ENCODE measurements at places on chromosomes 3 and 15. TPM values are rescaled to one million over a fixed set of nuclear protein-coding genes. Genes with fewer than 3 reads are reported as not detected.

Gene MON1A
- total RNA-seq, result 9.1 TPM

Gene GRAMD1C
- total RNA-seq, result 49.8 TPM

Gene CISH
- total RNA-seq, result 17.4 TPM

Gene IL20RB
- total RNA-seq, result 1.6 TPM

Gene CLDN16
- not detected for total RNA-seq

Gene CRYGS
- 5.9 TPM for total RNA-seq

Gene DUOX1
- total RNA-seq, result 7.2 TPM

GRCh38 chr3:183330881-183331280 lies 77.8 kb downstream of the B3GNT5 start:
- no peak for DNase-seq

DNA sequence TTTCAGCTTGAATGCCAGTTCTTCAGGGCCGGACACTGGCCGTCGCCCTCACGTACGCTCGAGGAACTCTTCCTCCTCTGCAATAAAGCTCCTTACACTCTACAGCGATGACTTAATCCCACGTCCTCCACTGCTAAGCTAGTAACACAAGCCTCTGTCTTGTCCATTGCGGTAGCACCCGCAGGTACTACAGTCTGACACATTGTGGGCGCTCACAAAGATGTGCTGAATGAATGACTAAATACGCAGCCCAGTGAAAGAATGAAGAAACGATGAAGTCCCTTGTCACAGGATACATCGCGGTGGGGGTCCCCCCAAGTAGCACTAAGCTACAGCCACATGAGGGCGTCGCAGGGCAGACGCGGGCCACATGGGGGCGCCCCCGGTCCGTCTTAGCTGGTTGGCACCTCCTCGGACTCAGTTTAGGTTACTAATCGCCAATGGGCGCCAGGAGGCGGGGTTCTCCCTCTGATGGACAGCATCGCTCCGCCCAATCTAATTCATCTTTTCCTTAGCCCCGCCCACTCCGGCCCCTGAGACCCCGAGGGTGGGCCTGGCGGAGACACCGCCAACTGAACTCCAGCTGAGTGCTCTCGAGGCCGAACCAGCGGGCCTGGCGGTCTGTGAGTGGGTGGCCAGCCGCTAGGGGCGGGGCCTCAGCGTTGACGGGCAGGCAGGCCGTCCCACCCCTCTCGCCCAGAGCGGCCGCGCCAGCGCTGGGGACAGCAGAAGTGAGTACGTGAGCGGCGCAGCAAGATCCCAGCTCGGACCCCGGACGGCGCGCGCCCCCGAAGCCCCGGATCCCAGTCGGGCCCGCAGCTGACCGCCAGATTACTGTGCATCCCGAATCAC lies at the start of gene EPHB3:
Gene EPHB3 (plus strand): TSS at position 725 of the 852 bp plus-strand sequence. CDS start 451 bp downstream, outside the sequence.
- DNase-seq, result peak; percentile 99

- DNase-seq, result no peak
Observed at GRCh38 chr15:51251556-51251955, 86.8 kb downstream of the CYP19A1 start.

GRCh38 chr3:119664850-119665379 lies 4.5 kb upstream of the POPDC2 start:
- DNase-seq, result no peak

DNA sequence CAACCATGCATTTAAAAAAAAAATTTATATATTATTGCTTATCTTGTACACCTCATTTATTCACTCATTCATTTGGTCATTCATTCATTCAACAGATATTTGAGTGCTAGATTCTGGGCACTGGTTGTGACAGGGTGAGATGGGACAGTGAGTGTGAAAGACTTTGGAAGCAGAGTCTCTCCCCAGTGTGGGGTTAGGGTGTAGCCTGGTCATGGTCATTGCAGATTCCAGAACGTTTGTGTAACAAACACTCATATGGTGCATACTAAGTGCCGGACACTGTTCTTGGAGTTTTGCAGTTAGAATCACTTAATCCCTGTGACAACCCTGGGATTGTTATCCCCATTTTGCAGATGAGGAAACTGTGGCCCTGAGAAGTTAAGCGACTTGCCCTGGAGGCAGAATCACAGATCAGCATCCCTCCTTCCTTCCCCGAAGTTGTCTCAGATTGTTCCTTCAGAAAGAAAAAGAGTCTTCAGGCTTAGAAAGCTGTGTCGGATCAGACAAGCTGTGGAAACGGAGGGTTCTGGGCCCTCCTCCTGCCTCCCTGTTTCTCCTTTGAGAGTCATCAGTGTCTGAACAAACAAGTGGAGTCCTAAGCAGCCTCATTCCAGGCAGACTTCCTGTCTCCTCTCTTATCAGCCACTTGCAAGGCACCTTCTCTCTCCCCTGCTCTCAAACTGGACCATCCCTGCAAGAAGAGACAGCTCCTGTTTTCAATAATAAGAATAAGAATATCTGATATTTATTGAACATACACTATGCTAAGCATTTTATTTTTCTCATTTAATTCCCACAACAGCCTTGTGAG lies 6.3 kb downstream of the LOXL1 start:
- DNase-seq, result no peak

GRCh38 chr3:87311309-87311708 lies 34.9 kb upstream of the POU1F1 start:
- DNase-seq, result no peak

GRCh38 chr3:40923143-40923542 lies 276.2 kb upstream of the CTNNB1 start:
- no peak for DNase-seq

DNA sequence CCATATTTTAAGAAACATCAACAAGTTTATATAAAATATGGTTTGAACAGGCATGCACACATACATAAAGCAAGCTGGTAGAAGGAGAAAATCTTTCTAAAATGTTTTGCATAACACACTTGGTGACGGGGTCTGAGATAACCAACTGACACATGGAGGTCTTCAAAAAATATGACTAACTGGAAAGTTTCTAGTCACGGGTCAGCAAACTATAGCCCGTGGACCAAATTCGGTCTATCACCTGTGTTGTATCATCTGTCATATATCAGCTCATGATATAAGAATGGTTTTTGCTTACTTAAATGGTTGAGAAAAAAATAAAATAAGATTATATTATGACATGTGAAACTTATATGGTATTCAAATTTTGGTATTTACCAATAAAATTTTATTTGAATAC lies 465.1 kb downstream of the FOXP1 start:
- no peak for DNase-seq

DNA sequence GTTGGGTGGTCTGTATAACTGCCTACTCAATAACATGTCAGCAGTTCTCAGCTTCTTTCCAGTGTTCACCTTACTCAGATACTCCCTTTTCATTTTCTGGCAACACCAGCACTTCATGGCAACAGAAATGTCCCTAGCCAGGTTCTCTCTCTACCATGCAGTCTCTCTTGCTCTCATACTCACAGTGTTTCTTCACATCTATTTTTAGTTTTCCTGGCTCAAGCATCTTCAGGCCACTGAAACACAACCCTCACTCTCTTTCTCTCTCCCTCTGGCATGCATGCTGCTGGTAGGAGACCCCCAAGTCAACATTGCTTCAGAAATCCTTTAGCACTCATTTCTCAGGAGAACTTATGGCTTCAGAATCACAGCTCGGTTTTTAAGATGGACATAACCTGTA lies at the start of gene CAPN3:
Gene CAPN3 (plus strand): TSS at position 253 of the 400 bp plus-strand sequence. CDS start 305 bp downstream, outside the sequence.
- no peak for DNase-seq

DNA sequence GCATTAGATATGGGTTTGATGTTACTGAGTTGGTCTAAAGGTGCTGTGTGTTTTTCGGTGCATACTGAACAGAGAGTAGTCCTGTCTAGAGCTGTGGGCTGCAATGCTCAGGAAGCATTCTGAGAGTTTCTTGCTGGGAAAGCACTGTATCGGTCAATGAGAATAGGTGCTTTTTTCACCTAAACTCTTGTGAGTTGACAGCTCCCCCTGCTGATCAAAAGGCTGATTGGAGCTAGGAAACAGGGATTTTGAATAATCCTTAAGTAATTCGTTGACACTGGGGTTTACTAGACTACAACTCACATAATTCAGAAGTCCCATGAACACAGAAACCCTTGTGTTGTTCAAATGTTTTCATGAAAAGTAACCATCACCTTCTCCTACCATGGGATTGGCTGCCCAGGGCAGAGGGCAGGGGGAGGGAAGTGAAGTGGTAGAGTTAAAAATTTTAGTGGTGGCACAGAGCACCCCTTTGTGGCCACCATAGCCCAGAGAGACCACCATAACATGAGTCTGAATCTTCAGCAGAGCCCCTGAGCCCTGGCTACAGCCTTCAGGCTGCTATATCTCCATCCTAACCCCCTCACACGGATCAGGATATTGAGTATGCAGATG lies 13.0 kb upstream of the MANF start:
- no peak for DNase-seq

DNA sequence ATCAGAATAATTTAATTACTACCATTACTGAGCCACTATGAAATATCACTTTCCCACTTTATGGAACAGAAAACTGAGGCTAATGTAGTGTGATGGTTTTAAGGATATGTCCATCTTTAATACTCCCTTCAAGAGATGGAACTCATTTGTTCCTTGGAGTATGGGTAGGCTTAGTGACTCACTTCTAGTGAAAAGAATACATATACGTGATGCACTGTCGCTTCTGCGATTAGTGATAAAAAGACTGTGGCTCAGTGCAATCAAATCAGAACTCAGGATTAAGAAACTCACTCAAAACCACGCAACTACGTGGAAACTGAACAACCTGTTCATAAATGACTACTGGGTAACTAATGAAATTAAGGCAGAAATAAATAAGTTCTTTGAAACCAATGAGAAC lies 216.6 kb downstream of the SUCLG2 start:
- DNase-seq, result no peak

GRCh38 chr15:78343276-78344060 lies 3.3 kb downstream of the CRABP1 start:
- no peak for DNase-seq

- DNase-seq, result no peak
Observed at GRCh38 chr3:94928921-94929320, 866.1 kb downstream of the NSUN3 start.

DNA sequence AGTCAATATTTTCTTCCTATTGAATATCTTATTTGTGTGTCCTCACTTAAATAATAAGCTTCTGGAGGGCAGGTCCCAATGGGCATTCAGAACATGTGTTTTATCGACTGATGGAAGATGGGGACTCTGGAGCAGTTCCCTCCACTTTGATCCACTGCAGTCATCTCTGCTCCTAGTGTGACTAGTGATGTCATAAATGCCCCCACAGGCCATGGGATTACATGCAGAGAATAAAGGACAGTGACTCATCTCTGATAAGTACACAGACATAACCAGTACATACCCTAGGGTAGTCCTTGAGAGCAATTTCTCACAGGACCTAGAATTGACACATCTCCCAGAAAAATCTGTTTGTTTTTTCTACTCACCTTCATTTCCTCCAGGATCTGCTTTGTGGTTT lies 49.4 kb upstream of the FMN1 start:
- DNase-seq, result no peak

DNA sequence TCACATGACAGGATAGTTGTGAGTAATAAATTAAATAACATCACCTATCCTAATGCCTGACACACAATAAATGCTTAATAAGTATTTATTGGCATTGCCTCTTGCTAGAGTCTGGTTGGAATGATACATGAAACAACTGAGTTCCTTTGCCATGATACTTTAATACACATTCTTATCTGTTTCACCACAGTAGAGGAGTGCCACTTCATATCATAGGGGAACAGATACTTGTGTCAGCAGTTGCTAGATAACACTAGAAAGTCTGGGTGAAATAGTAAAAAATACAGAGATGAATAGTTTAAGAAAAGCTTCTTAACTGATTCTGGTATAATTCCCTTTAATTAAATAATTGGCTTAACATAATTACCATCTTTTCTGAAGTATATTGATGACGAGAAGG lies 380.0 kb upstream of the GOLIM4 start:
- DNase-seq, result no peak

DNA sequence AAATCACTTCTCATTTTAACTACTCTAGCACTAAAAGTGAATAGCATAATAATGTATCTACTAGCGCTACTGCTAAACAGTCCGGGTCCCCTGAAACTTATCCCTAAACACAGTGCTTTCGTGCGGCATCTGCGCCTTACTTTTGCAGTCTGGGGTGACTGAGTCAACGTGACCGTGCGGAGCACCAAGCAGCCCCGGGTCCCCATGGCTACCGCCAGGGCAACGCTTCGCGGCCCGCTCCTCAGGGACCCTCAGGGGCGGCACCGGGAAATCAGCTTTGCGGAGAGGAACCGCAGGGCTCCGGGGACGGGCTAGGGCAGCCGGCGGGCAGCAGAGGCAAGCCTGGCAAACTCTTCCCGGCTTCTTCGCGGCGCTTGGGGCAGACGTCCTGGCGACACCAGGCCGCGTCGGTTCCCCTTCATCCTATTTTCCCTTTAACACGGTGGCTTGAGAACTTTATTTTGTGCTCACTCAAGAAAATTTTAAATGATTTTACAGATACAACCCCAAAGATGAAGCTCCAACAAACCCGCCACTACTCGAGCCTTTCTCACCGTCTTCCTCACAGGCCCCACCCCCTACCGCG lies 757 bp upstream of the DIPK2A start:
- DNase-seq, result peak; percentile 23

- no peak for DNase-seq
Observed at GRCh38 chr3:17931131-17931530, 188.7 kb upstream of the TBC1D5 start.

DNA sequence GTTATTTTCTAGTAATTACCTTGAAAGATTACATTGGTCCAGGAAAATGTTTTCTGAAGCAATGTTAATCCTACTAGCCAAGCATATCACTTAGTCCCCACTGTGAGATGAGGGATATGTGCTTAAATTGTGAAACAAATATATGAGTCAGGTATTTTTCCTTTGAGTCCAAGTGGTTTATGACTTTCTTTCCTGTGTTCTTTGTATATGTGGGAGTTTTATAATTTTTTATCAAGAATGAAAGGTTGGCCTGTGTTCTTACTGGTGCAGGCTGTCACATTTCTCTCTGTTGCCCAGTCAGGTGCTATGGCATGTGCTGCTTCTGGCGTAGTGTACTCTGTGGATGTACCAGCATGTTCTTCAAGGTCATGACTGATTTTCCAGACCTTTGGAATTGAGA lies 147.4 kb downstream of the CMSS1 start:
- DNase-seq, result no peak

DNA sequence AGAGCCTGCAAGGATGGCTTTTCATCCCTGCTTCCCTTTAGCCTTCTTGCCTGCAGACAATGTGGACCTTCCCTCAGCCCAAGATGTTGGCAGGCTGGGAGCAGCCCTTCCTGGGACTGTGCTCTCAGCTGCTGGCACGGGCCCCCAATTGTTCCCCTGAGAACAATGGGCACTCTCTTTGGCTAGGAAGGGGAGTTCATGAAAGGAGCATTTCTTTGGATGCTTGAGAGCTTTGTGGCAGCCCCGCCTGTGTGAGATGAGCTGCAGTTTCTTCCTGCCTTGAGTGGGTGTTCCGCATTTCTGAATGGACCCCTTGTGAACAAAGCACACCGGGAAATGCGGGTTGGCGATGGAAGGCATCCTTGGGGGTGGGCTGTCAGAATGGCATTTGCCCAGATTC lies 35.0 kb upstream of the BSN start:
- DNase-seq, result peak; percentile 69

DNA sequence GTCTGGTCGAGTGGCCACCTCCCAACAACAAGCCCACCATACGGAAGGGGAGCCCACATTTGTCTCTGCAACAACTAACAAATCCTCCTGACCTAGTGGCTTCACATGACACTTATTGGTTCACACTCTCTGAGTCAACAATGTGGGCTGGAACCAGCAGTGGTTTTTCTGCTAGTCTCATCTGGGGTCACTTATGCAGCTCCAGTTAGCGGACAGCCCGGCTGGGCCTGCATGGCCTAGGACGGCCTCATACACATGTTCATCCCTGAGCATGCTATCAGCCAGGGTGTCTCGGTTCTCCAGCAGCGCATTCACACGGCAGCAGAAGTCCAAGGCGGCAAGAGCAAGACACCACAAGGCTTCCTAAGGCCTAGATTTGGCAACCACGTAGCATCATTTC lies 281.7 kb downstream of the XXYLT1 start:
- no peak for DNase-seq

- DNase-seq, result no peak
Observed at GRCh38 chr15:94411846-94412245, 180.5 kb downstream of the MCTP2 start.

All from breast epithelium (tissue), 4 donors.